T-cell (primary cell): ENCODE measurements at places on chromosomes 7 and 10. TPM values are rescaled to one million over a fixed set of nuclear protein-coding genes. Genes with fewer than 3 reads are reported as not detected.

ZP3 gene
- 5.9 TPM for total RNA-seq

PRSS2 gene
- total RNA-seq: 57.7 TPM

ATOH7 gene
- not detected for total RNA-seq

ANKRD1 gene
- not detected for total RNA-seq

FAM237B gene
- total RNA-seq: not detected

CALCR gene
- not detected for total RNA-seq

- no peaks in the 10 kb centered on the region for H3K27me3 ChIP-seq
- H3K4me1 ChIP-seq: peaks cover 20% of the 10 kb centered on the region
These were observed 38.0 kb downstream of the ZNRF2 start for GRCh38 chr7:30322271-30323005.

DNA sequence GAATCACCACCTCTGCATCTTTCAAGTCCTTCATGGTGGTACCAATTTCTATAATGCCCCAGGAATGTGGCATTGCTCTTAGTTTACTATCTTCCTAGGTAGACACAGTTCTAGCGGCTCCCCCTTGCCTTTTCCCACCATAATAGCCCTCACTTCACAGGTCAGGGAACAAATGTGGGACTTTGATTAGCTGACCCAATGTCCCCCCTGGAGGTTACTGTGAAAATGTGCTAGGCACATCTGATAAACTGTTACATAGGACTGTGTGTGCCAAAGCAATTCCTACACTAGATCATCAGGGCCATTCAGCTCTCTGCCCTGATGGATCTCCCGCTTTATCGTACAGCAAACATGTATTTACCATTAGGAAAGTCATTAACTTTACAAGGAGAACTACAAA lies 94.0 kb downstream of the TWIST1 start:
- no peak for DNase-seq
- no peaks in the 10 kb centered on the region for H3K36me3 ChIP-seq
- H3K4me3 ChIP-seq: no peak overlapping the region

GRCh38 chr10:117718986-117719920 lies 176.7 kb downstream of the EMX2 start:
- H3K4me1 ChIP-seq: no peaks in the 10 kb centered on the region
- H3K27me3 ChIP-seq: peaks cover 10% of the 10 kb centered on the region
- no peak for DNase-seq
- no peak overlapping the region for H3K27ac ChIP-seq
- H3K4me3 ChIP-seq: no peak overlapping the region

GRCh38 chr10:95742962-95743535 lies 12.9 kb upstream of the ENTPD1 start:
- DNase-seq: no peak
- H3K27me3 ChIP-seq: peaks cover 7% of the 10 kb centered on the region
- no peak overlapping the region for H3K4me3 ChIP-seq
- no peak overlapping the region for H3K27ac ChIP-seq

GRCh38 chr7:106589198-106589879 lies 71.6 kb downstream of the CCDC71L start:
- no peak overlapping the region for H3K4me3 ChIP-seq
- no peaks in the 10 kb centered on the region for H3K36me3 ChIP-seq
- DNase-seq: no peak
- no peaks in the 10 kb centered on the region for H3K27me3 ChIP-seq

DNA sequence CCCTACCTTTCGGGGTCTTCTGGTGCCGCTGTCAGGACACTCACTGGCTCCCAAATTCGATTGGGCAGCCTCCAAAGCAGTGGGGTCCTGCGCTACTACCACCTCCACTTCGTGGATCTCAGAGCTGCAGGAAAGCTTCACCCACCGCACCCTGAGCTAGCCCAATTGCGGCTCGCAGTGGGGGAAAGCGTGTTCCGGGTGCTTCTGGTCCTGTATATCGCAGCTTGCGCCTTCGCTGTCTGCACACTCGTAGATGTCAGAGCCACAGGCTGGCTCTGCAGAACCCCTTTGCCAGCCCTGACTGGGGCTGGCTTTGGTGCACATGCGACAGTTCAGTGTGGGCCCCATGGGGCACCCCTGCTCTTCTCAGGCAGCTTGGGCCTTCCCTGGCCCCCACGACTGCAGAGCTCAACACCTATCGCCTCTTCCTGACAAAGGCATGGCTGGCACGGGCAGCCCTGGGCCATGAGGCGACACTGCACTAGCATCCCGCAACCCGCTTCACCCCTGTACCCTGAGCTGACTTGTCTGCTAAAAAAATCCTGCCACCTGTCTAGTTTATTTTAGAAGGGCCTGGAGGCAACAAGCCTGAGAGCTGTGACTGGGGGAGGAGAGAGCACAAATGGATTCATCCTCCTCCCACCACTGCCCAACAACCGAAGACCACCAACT lies 78.7 kb upstream of the ABI1 start:
- H3K36me3 ChIP-seq: no peaks in the 10 kb centered on the region
- no peak overlapping the region for H3K4me3 ChIP-seq
- no peaks in the 10 kb centered on the region for H3K27me3 ChIP-seq
- no peaks in the 10 kb centered on the region for H3K4me1 ChIP-seq

GRCh38 chr10:116770281-116770680 lies 27.9 kb upstream of the HSPA12A start:
- no peaks in the 10 kb centered on the region for H3K4me1 ChIP-seq
- H3K27ac ChIP-seq: no peak overlapping the region
- H3K27me3 ChIP-seq: peaks cover 65% of the 10 kb centered on the region
- H3K4me3 ChIP-seq: no peak overlapping the region
- H3K36me3 ChIP-seq: no peaks in the 10 kb centered on the region

DNA sequence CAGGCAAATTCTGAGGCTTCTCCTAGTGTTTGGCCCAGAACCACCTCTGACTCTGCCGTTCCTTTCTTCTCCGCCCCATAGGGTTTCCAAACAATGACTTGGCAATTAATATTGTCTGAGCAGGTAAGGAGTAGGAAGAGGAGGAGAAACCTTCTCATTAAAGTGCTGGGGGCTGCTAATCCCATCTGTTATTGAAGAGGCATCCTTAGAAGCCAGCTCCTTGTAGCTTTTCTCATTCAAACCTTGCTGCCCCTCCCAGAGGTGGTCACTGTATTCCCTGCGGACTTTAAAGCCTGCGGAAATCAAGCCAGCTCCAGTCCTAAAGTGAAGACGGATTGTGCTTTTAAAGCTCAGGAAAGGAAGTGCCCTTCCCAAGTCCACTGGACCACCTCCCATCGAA lies 1.4 kb upstream of the NKX1-2 start:
- peaks cover 76% of the 10 kb centered on the region for H3K27me3 ChIP-seq
- no peak overlapping the region for H3K4me3 ChIP-seq
- H3K27ac ChIP-seq: no peak overlapping the region
- DNase-seq: no peak
- H3K4me1 ChIP-seq: peaks cover 23% of the 10 kb centered on the region
- no peaks in the 10 kb centered on the region for H3K36me3 ChIP-seq

GRCh38 chr10:26860102-26860442 lies 686 bp downstream of the ABI1 start:
- peaks cover 12% of the 10 kb centered on the region for H3K27me3 ChIP-seq
- H3K36me3 ChIP-seq: no peaks in the 10 kb centered on the region

DNA sequence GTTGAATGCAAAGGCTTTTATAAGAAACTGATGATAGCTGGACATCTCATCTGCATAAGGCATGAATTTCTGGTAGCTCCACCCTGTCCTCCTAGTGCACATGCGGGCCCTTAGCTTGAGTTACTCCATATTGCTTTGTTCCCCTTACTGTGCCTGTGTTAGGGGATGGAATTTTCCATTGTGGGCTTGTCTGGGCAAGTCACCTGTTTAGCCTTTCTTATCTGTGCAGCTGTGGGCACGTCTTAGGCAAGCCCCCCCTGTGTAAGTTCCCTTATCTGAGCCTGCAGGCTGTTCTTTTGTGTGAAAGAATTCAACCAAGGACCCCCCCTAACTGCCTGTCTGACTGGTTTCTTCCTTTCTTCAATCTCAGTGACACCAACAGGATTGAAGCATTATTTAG lies 14.5 kb upstream of the CROT start:
- peaks cover 3% of the 10 kb centered on the region for H3K36me3 ChIP-seq
- no peaks in the 10 kb centered on the region for H3K27me3 ChIP-seq
- H3K4me1 ChIP-seq: no peaks in the 10 kb centered on the region
- no peak overlapping the region for H3K4me3 ChIP-seq
- H3K27ac ChIP-seq: no peak overlapping the region
